OCI-M1 (cell line): ENCODE measurements at places on chromosomes 1 and 21.

- DNase-seq, result no peak
Observed at GRCh38 chr1:113692342-113692741, 66.9 kb downstream of the PHTF1 start.

- DNase-seq, result peak; percentile 33
Observed at GRCh38 chr1:156693848-156694689, 11.3 kb downstream of the CRABP2 start.

- peak; percentile 19 for DNase-seq
Observed at GRCh38 chr1:28751315-28752060, 14.7 kb downstream of the YTHDF2 start.

DNA sequence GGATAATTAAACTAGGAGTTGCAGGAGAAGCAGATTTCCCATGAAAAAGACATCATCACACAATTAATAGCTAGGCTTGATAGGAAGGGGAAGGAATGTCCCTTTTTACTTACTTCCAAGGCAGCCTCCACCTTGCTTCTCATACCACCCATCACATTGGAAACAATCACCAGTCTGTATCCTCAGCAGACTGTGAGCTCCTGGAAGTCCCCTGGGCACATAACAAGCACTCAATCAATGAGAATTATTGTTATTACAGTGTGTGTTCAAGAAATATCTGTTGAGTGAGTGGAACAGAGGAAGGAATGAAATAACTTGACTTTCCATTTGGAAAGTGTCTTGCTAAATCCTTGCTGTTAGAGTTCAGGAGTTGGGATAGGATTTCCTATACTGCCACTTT, 36.2 kb downstream of the HIVEP3 start:
- DNase-seq, result no peak

DNA sequence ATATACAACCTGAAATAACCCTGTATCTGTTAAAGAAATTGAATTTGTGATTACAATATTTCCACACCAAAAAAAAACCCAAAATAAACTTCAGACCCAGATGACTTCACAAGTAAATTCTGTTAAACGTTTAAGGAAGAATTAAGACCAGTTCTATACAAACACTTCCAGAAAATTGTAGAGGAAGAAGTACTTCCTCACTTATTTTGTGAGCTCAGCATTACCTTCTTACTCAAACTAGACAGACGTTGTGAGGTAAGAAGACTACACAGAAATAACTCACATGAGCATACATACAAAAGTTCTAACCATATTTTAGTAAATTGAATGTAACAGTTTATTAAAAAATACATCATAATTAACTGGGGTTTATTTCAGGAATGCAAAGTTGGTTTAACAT, 18.8 kb downstream of the RALGPS2 start:
- DNase-seq, result no peak

GRCh38 chr1:243525085-243525487, 269.2 kb downstream of the SDCCAG8 start:
- DNase-seq, result no peak
